ENCODE measurements at places on chromosomes 4 and X.

DNA sequence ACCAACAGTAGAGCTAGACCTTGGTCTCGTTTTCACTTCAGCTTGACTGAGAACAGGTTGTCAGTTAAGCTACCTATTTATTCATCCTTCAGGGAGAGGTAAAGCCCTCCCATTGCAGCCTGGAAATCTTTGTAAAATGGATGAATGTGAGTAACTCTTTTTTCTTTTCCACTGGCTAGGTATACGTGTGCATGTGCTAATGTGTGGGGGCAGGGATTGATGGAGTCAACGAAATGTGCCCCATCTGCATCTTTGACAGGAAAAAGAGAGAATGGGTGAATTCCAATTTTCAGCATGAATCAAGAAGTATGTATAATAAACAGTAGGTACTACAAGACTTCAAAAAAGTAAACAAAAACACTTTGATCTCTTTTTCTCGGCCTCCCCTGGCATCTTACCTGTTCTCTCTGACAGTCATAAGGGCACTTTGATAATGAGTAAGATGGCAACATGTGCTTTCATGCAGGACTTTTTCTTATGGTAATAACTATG, at the start of gene IL21:
Gene IL21 (minus strand): TSS at position 51 of the 492 bp plus-strand sequence. CDS start 55 bp downstream, outside the sequence.
- DNase-seq: no peak

DNA sequence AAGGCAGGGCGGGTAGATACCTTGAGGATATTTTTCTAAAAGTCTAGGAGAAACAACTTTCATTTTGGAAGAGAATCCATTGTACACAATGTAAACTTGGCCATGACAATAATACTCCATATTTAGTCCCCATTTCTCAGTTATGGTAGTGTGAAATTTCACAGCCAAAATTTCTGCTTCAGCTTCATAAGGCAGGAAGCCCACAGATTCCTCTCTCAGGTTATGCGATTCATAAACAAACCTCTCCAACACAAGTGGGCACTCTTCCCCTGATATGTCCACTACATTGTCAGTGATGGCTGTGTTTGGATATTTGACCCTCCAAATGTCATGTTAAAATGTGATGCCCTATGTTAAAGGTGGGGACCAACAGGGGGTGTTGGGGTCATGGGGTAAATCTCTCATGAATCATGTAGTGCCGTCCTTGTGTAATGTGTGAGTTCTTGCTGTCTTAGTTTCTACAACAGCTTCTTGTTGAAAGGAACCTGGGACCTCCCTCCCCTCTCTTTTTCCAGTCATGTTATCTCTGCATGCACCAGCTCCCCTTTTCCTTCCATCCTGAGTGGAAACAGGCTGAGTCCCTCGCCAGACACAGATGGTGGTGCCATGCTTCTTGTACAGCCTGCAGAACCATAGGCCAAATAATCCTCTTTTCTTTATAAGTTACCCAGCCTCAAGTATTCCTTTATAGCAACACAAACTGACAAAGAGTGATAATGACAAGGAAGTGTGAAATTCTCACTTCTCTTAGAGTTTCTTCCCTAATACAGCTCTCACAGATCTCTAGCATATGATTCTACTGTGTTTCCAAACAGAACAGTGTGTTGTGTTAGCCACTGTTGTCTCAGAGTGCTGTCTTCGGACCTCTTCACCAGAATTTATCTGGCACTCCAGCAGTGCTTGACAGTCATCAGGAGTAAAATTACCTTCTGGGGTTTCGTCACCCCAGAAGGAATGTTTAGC, 598.4 kb upstream of the GNPDA2 start:
- DNase-seq: no peak

- DNase-seq: no peak
Measured at GRCh38 chr4:83216959-83217683, 67.5 kb downstream of the COQ2 start.

DNA sequence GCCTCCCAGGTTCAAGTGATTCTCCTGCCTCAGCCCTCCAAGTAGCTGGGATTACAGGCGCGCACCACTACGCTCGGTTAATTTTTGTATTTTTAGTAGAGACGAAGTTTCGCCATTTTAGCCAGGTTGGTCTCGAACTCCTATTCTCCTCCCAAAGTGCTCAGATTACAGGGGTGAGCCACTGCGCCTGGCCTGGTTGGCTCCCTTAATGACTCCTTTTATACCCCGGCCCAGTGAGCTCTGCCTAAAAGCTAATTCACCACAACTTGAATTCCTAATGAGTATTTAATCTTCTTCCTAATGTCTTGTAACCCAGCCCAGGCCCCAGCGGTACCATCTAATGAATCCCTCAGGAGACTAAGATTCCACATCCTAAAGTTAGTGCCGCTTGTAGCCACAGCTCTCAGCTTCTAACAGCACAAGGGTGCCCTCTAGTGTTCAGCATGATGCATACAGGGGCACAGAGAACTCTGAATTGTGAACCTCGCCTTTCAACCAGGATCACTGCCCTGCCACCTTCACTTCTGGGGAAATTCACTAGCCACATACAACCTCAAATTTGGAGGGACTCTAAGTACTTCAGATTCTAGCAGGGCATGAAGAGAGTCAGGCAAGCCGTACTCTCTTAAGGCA, 89.5 kb downstream of the OR13H1 start:
- peak; percentile 55 for DNase-seq

GRCh38 chr4:98421111-98421510, 159.9 kb downstream of the RAP1GDS1 start:
- DNase-seq: no peak

DNA sequence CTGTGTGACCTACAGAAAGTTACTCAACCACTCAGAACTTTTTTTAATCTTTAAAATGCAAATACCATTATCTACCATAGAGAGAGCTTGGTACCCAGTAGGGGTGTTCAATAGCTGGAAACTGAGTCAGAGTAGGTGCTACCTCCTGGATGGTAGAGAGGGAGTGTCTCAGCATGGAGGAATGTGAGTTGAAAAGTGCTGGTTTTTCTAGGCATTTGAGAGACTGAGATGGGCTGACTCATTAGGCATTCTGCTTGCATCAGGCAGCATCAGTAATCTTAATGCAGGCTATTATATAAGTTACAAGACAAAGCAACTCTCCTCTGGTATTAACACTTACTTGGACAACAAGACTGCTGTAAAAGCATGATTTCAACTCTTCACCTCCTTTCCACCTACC, 70.9 kb upstream of the ARHGEF9 start:
- no peak for DNase-seq

- no peak for DNase-seq
Measured at GRCh38 chrX:1213971-1214370, 1.5 kb upstream of the CRLF2 start.

DNA sequence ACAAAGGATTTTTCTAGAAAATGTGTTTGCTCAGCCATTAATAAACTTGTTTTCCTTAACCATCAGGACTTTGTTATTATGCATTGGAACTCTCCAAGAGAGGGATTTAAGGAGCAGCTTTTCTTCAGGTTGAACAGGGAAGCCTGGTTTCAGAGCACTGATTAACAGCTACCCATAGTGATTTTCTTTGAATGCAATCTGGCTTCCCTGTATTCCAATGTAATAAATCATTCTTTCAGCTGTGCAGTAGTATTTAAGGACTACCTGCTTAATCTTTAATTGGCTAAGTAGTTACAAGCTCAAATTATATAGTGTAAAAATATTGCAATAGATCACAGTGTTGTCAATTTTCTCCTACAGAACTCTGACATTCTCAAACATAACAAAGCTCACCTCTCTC, 77.5 kb downstream of the TMEM156 start:
- DNase-seq: no peak

- peak; percentile 31 for DNase-seq
Measured at GRCh38 chrX:50813843-50814661, at the start of gene SHROOM4. SHROOM4 (minus strand) TSS chrX:50814194; CDS start chrX:50814018, 176 bp downstream.

GRCh38 chr4:77073106-77073809, 2.5 kb downstream of the CCNI start:
- DNase-seq: no peak

- DNase-seq: no peak
Measured at GRCh38 chr4:72536443-72536842, 32.6 kb downstream of the ADAMTS3 start.

- DNase-seq: no peak
Measured at GRCh38 chrX:129123795-129124194, 399.5 kb downstream of the SMARCA1 start.

DNA sequence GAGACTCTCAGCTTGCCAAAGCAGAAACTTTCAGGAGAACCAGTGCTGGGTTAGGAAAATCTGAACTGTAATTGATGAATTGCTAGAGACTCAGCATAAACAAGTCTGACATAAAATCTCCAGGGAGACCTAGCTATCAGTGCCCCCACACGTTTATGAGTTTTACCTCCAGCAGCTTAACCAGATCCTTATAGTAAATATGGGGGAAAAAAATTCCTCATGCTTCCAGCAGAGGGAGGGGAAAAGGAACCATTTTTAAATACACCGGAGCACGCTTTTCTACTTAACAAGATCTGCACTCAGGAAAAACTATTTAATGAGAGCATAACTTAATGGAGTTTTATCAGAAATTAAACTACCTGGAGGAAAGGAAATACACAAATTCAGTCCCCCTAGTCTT, 1040.7 kb upstream of the INTU start:
- no peak for DNase-seq

GRCh38 chrX:3728454-3728853, 15.0 kb upstream of the PRKX start:
- DNase-seq: no peak

GRCh38 chr4:110532901-110533589, 57.1 kb downstream of the ENPEP start:
- DNase-seq: no peak

GRCh38 chr4:41069838-41070237, 144.5 kb downstream of the APBB2 start:
- no peak for DNase-seq

GRCh38 chr4:7877176-7877575, 62.5 kb downstream of the AFAP1 start:
- no peak for DNase-seq

- no peak for DNase-seq
Measured at GRCh38 chrX:133709501-133709900, 275.9 kb downstream of the GPC3 start.

GRCh38 chrX:119690921-119691716, 1.8 kb downstream of the SEPTIN6 start:
- DNase-seq: no peak

DNA sequence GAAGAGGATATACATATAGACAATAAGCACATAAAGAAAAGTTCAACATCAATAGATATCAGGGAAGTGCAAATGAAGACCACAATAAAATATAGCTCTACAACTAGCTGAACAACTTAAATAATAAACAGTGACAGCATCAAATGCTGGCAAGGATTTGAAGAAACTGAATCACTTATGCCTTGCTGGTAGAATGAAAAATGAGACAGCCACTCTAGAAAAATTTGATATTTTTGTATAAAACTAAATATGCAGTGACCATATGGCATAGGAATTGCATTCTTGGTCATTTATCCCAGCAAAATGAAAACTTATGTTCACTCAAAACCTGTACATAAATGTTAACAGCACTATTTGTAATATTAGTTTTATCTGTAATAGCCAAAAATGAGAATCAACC, 1102.0 kb downstream of the C4orf33 start:
- DNase-seq: no peak

DNA sequence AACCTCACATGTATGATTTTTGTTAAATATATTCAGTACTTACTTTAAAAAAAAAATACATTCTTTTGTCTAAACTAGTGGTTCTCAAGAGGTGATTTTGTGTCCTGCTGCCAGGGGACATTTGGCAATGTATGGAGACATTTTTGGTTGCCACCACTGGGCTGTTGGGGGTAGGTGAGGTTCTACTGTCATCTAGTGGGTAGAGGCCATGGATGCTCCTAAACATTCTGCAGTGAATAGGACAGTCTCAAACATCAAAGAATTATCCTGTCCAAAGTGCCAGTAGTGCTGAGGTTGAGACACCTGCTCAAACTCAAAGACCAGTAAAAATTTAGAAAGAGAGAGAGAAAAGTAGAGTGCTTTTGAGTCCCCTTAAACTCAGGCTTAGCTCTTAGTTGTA, 32.9 kb upstream of the PGM2 start:
- no peak for DNase-seq

GRCh38 chrX:40107291-40108161, 9.8 kb upstream of the BCOR start:
- DNase-seq: no peak

DNA sequence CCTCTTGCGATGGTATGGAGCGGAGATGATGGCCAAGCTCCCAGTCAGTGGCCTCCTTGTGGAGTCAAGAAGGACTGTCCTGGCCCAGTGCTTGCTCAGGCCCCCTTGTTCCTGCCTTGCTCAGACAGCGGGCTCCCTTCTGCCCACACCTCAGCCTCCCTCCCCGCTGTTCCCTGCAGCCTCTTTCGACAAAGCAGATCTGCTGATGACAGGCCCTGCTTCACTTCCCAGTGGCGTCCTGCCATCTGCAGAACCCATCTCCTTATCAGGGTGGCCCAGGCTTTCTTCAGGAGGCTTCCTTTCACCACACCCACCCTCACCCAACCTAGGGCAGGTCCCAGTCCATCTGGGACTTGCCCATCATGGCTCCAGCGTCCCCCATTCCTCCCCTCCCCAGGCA, 80.0 kb downstream of the CLDN34 start:
- no peak for DNase-seq

GRCh38 chr4:176034499-176034898, 31.1 kb upstream of the WDR17 start:
- DNase-seq: peak; percentile 14

DNA sequence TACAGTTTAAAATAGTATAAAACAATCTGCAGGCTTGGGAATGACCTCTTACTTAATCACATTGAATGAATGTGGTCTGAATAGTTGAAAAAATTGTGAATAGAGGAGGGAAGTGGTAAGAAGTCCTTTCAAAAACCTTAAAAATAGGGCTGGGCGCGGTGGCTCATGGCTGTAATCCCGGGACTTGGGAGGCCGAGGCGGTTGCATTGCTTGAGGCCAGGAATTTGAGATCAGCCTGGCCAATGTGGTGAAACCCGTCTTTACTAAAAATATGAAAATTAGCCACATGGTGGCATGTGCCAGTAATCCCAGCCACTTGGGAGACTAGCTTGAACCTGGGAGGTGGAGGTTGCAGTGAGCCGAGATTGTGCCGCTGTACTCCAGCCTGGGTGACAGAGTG, 36.5 kb downstream of the HERC3 start:
- DNase-seq: no peak

DNA sequence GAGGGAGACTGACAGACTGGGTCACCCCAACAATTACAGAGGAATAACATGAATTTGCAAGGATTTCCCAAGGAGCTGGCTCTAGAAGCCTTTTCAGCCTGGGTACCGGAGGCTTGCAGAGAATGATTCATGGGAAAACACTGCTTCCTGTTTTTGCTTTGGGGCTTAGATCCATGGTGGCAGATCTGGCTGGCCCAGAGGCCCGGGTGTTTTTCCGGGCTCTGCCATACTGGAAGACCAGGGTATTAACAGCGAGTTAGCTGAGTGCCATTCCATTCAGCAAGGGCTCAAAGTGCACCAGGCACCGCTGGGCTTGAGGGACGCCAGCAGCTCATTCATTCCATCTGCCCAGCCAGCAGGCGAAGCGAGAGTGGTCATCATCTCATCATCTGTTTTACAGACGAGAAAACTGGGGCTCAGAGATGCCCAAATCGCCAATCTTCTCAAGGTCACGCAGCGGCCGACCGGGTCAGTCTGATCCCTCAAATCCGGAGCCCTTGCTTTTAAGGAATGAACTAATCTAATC, 1.3 kb downstream of the WDR1 start:
- peak; percentile 70 for DNase-seq

- peak; percentile 83 for DNase-seq
Measured at GRCh38 chr4:72390409-72390808, 178.6 kb downstream of the ADAMTS3 start.
